Activated T-cell treated with anti-CD3 and anti-CD28 coated beads, Interleukin-2, amount 50 U/mL, for 4 hours (primary cell): ENCODE measurements at places on chromosomes 12 and 14. TPM values are rescaled to one million over a fixed set of nuclear protein-coding genes. Genes with fewer than 3 reads are reported as not detected.

NANOG gene
- 0.33 TPM for total RNA-seq

SDSL gene
- total RNA-seq: not detected

FOXN4 gene
- not detected for total RNA-seq

MTA1 gene
- total RNA-seq: 154 TPM
